ENCODE measurements at places on chromosomes 3 and 15.

- DNase-seq, result peak; percentile 5
Measured at GRCh38 chr15:69104050-69104750, 56.2 kb upstream of the GLCE start.

DNA sequence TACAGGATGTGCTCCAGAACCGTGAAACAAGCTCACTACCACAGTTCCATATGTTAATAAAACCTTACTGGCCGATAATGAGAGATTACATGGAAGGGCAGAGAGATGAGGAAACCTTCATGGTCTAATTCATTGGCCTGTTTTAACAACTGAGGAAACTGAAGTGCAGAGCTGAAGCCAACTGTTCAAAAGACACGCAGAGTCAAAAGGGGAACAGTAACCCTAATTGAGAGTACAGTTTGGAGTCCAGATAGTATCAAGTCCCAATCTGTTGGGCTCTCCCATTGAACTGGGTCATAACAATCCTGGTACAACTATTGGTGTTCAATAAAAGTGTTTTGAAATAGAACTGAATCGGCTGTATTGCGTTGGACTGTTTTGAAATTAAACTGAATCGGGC lies 69.6 kb downstream of the SLC12A8 start:
- DNase-seq, result no peak

DNA sequence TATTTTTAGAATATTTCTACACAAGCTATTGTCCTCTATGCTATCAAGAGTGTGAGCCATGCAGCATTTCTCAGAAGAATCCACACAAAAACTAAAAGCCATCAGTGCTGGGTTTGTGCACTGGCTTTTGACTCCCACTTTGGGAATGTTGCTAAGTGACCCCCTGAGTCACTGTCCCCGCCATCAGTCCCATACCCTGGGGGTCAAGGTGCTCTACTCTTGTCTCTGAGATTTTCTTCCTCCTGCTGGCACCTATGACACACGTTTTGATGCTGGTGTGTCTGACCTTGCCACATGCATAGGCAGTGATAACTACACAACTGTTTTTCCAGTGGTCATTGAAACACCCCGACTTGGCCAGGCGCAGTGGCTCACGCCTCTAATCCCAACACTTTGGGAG lies 19.8 kb downstream of the CMTM7 start:
- DNase-seq, result no peak

GRCh38 chr3:139586420-139587017 lies 47.0 kb upstream of the RBP1 start:
- no peak for DNase-seq

GRCh38 chr15:50825946-50826345 lies 60.4 kb upstream of the SPPL2A start:
- DNase-seq, result no peak
